Fibroblast of skin of right quadriceps (primary cell): ENCODE measurements at places on chromosomes 16 and 17.

DNA sequence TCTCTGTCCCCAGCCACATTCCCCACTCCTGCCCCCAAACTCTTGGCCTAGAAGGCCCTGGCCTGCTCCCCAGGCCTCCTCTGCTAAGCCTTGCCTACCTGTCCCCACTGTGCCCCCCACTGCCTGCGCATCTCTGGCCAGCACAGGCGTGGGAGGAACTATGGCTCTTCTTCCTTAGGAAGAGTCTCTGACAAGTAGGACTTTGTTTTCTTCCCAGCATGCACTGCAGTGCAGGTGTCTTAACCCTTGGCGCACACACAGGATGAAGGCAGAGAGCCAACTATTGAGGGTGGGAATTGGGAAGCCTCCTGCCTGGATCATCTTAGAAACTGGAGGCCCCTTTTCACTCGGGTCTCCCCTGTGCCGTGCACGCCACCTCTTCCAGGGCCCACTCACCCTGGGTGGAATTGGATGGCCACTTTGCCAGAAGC lies 3.6 kb downstream of the AMDHD2 start:
- DNase-seq: no peak

DNA sequence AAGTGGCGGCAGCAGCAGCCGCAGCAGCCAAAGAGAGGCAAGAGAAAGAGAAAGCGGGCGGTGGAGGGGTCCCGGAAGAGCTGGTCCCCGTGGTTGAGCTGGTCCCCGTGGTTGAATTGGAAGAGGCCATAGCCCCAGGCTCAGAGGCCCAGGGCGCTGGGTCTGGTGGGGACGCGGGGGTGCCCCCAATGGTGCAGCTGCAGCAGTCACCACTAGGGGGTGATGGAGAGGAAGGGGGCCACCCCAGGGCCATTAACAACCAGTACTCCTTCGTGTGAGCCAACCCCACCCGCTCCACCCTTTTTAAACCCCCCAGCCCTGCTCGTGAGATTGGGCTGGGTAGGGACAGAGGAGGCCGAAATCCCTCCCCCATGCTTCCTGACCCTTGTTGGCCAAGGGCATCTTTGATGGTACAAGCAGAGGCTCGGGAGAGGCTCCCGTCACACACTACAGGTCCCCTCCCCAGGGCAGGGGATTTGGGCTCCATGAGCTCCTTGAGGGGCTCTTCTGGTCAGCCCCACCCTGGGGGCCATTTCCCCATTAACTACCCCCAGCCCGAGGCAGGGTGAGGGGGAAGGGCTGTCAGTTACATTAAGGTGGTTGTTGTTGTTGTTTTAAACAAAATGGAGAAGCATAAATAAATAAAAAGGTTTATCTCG lies 4.6 kb upstream of the ATP2A1 start:
- no peak for DNase-seq

DNA sequence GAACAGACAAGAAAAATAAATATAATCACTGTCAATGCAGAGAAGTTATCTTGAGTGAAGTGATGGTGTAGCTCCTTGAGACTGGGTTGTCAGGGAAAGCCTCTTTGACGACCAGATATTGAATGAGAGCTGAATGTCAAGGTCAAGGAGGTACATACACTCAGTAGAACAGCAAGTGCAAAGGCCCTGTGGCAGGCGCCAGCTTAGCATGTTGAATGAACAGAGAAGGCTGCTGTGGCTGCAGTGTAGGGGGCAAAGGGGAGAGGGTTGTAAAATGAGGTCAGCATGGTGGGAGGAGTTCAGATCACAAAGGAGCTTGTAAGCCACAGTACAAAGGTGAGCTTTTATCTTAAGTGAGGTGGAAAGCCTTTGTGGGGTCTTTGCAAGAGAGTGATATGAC lies 111.5 kb downstream of the ZFHX3 start:
- no peak for DNase-seq

- DNase-seq: no peak
Measured at GRCh38 chr16:4114257-4115208, 1.7 kb downstream of the ADCY9 start.

DNA sequence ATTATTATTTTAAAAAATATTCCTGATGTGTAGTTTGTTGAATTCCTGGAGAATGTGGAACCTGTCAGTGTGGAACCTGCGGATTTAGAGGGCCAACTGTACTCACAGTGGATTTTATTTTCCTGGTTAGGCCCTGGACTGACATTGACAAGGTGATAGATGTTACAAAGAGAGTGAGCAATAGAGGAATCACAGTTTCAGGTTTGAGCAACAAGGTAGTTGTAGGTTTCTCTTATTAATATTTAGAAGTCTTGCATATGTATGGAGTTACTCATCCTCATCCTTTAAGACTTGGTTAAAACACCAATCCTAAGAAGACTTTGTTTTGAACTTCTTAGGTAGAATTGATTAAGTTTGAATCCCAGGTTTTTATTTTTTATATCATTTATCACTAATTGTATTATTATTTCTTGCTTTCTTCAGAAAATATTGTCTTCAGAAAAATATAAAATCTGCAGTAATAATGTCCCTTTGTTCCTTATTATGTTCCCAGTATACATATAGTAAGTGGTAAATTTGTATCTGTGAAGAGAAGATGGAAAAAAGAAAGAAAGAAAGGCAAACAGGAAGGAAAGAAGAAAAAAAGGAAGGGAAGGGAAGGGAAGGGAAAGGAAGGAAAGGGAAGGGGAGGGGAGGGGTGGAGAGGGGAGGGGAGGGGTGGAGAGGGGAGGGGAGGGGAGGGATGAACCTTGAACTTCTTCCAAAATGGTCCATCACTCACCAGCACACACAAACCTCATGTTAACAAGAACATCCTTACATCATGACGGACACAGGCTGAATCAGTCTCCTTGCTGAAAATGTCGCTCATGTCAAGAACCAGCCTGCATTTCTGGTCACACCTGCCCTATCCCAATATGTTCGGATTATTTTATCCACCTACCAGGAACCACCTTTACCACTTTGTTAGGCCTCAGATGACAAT lies 867.2 kb downstream of the CDH11 start:
- no peak for DNase-seq

DNA sequence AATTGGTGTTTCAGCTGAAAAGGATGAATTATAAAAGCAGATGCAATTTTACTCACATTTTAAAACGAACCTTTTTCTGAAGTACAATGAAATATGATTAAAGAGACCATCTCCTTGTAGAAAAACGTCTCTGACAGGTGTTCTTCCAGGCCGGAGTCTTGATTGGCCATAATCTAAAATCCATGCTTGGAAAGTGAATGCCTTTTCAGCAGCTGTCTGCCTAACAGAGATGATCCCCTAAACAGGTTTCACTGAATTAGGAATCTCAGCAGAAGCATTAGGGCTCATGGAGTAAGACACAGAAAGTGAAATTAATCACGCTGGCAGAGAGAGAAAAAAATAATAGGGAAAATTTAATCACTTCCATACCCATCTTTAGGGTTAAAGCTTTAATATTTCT lies 39.3 kb upstream of the IRX5 start:
- no peak for DNase-seq

GRCh38 chr16:57952909-57953308 lies 18.0 kb downstream of the CNGB1 start:
- DNase-seq: no peak

DNA sequence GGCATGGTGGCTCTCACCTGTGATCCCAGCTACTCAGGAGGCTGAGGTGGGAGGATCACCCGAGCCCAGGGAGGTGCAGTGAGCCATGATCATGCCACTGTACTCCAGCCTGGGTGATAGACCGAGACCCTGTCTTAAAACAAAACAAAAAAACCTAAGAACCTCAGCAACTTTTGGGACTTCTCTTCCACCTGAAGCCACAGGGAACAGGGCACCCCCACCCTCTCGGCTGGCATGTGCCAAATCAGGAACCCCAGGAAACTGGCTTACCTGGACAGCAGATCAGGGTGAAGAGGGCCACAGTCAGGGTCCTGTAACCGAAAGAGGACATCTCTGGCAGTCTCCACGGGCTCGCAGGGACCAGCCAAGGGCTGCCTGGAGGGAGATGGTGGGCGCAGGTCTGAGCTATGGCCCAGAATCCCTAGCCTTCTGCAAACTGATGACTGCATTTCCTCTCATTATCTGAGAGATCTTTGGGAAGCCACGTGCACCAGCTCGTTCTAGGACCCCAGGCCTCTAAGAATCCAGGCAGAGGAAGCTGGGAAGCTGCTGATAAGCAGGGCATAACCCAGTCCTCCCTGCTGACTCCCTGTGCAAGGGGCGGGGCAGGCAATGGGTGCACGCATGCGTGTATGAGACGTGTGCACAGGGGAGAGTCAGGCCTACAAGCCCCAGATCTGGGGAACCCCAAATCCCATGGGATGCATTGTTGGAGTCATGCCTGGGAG lies 8.4 kb downstream of the PRR29 start:
- no peak for DNase-seq

DNA sequence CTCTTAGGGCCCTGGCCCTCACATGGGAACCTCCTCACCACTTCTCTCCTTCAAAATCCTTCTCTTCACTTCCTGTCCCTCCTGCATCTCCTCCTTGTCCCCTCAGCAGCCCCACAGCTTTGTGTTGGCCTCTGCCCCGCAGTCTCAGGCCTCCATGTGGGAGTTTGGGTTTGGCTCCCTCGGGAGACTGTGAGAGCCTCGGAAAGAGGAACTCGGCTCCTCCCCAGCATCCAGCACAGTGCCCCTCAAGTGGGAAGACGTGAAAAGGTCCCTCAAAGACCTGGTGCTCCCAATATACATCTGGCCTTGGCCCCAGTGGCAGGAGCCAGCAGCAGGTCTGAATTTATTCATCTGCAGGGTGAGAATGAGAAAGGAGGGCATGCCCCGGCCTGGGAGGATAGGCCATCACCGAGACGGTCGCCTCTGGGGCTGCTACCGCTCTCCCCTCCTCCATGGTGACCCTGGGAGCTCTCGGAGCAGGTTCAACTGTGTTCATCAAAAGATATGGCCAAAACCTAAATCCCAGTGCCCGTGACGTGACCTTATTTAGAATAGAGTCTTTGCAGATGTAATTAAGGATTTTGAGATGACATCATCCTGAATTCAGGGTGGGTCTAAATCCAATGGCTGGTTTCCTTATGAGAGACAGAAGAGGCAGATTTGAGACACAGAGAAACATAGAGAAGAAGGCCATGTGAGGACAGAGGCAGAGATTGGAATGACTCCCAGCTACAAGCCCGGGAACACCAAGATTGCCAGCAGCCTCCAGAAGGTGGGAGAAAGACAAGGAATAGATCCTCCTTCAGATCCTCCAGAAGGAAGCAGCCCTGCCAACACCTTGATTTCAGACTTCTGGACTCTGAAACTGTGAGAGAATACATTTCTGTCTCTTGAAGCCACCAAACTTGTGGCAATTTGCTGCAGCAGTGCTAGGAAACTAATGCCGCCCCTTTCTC lies 135.1 kb downstream of the MRM1 start:
- DNase-seq: no peak

DNA sequence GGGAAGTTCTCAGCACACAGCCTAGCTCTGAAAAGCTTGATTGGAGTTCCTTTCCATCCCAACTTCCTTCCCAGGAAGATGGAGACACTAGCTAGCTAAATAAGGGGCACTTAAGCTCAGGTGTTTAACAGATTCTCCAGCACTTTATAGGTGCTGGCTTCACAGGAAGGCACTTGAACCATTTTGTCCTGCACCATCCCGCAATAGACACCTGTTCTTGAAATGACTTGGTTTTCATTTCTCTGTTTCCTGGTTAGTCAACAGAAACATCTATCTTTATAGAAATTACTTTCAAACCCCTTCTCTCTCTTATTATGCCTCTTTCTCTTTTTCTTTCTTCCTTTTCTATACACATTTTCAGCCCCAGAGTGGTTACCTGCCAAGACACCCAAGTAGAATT lies 409.9 kb upstream of the ZFHX3 start:
- no peak for DNase-seq

- DNase-seq: no peak
Measured at GRCh38 chr17:73690676-73691075, 46.4 kb upstream of the SDK2 start.

DNA sequence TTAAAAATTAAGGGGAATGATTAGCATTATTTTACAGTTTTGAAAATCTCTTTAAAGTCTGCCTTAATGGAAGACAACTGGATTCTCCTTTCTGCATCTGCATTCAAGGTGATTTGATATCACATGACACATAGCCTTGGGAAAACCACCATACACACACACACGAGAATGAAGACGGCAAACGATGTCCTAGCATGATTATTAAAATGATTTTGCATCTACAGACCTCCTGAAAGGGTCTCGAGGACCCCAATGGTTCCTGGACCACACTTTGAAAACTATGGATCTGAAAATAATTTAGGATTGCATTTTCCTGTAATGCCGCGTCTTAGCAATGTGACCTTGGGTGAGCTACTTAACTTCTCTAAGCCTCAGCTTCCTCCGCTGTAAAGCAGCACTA lies 11.8 kb upstream of the CHST4 start:
- no peak for DNase-seq

DNA sequence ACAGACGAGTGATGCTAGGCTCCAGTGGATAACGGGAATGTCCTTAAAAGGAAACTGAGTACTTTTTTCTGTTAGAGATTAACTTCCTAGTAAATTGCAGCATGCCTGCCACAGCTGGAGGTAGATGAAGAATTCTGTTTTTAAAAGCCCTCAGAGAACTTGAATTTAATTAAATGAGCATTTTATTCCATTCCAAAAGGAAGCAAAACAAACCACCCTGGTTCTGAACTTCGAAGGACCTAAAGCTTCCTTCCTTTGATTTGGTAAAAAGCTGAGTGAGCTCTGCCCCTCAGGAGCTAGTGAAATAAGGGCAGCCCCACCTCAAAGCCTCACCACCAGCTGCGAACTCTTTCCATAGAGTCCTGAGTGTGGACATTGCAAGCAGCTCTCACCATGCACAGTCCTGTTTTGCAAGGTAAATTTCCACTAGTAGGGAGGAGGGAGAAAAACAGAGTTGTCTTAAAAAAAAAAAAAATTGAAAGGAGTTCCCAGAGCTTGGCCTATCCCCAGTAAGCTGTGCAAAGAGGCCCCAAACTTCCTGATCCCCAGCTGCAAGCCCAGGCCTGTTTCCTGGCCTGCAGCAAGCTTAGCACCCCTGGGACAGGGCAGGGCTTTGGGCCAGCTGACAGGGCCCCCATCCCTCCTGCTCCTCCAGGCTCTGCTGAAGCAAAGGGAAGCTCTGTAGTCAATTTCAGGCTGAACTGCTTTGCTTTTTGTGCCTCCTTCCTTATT lies 11.2 kb downstream of the CHD9NB start:
- peak; percentile 24 for DNase-seq
